ENCODE measurements at places on chromosomes 3 and 15.

- DNase-seq, result no peak
These were observed 645.9 kb downstream of the OTOL1 start for GRCh38 chr3:162142511-162142910.

- DNase-seq, result no peak
These were observed 53.2 kb upstream of the KLF13 start for GRCh38 chr15:31273258-31273941.

DNA sequence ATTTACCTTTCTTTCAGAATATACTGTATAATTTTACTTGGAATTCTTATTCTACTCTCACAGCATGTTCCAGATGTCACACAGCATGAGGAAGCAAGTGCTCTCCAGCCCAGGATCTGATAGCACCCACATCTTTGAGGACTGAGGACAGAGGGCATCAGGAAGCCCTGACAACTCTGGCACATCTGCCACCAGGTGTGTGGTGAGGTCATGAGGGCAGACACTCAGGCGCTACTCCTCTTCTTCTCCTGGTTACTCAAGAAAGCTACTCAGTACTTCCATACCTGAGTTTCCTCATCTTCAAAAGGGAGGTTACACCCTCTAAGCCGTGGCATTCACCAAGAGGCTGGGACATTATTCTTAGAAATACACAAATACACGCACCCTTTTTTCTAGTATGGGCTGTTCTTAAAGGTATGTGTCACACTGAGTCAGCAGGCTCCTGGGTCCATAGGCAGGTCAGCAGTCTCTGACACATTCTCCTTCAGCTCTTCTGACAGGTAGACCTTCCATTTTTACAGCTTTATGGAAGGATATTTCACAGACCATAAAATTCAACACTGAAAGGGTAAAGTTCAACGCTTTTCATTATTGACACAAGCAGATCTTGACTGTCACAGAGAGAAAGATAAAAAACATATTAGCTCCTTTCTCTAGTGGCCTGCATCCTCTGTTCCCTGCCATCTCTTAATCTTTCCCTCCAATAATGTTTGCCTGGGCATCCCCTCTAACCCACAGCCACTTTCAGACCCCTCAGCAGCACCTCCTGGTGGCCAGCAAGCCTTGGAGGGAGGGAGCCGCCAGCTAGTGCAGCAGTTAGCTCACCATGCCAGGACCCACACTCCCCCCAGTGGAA, 103.2 kb upstream of the TJP1 start:
- peak; percentile 80 for DNase-seq

DNA sequence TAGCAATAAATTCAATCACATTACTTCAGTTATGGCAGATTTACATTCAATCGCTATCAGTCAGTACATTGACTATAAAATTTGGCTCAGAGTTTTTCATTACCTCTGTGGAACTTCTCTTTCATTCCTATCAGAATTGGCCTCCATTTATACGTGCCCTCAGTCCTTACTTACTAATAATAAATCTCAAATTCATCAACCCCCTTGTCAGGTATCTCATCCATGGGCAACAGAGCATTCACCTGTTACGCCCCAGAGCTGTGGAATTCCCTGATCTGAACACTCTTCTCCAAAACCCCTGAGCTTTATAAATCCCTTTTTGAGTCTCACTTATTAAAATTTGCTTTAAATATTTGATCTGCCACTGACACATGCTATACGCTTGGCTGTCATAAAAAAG, 492.9 kb downstream of the GBE1 start:
- DNase-seq, result no peak

DNA sequence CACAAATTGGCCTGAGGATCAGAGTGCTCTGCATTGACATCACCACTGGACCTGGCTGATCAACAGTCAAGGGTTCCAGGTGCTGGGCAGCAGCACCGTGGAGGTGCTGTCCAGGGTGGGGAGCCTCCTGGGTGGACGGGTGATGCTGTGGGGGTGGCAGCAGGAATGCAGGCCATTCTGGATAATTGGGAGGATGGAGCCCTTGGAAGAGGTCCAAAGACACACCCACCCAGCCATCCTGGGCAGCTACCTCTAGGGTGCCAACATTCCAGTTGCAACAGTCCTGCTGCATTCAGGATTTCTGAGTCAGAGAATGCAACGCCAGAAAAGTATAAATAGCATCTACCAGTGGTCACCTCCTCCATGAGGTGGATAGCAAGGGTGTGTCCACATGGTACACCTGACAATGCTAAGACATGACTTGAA, 26.8 kb downstream of the STARD5 start:
- DNase-seq, result no peak

GRCh38 chr15:89441295-89441812, 55.0 kb downstream of the RHCG start:
- DNase-seq, result peak; percentile 92

GRCh38 chr15:67161881-67162280, 92.6 kb downstream of the AAGAB start:
- no peak for DNase-seq

DNA sequence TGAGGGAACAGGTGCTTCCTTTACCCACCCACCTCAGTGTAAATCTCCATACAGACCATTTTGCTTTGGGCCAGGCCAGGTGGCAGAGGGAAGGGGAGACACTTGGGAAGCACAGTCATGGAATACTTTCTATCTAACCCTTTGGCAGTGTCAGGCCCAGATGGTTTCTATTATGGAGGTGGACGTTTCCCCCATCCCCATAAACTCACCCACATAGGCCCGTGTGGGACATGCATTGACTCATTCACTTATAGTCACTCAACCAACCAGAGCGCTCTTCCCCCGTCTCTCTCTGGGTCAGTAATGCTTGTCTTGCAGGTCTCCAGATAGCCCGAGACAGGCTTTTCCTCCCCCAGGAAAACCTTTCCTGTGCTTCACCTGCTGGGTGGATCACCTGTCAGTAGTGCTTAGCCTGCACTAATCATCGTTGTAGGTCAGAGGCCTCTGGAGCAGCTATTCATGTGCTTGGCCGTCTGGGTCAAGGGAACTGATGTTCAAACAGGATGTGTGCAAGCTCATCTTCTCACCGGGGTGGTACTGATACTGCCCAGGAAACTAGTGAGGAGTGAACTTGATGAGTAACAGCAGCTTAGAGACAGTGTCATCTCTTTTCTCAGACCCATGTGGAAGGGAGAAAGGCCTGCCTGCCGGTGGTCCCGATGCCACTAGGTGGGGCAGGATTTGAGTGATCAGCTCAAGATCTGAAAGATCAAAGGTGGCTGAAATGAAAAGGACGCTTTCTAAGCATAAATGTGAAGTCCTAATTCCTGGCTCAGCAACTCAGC, 67.1 kb downstream of the CEMIP start:
- no peak for DNase-seq

- DNase-seq, result no peak
These were observed 191.3 kb upstream of the ZNF385D start for GRCh38 chr3:21942328-21942727.

DNA sequence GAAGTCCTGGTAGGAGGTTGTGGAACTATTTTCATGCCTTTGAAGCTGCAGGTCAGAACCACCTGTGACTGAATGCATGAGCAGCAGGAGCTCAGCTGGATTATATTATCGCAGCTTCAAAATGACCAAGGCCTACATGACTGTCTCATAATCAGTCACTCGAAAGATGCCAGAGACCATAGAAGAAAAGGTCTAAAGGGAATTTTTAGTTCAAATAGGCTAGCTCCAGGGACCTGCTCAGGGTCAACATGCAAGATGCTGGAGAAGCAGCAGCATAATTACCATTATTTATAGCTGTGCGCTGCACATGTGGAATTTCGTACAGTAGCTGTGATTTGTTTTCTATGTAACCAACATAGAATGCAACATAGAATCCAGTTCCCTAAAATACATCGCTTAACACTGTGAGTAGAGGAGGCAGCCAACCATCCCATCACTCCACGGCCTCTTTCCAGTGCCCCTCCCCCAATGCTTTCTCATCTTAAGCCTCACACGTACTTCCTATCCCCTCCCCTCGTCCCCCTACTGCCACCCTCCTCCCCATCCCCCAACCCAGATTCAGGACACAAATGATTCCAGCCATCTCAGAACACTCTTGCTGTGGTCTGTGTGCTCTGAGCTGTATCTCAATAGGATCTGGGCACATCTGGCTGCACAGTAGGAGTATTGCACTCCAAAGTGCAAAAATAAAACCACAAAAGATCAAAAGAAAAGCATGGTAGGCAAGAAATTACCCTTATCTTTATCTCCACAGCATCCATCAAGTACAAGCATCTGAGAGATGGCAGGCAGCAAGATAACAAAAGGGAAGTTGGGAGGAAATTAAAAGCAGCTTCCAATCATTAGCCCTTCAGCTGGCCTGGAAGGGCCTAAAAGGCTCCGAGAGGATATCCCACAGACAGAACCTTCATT, 352.8 kb upstream of the SEMA6D start:
- no peak for DNase-seq

Data from Karpas-422 (cell line).